ENCODE measurements at places on chromosomes 13 and 19. TPM values are rescaled to one million over a fixed set of nuclear protein-coding genes. Genes with fewer than 3 reads are reported as not detected.
A peak's percentile ranks its signal among the peaks of the same experiment; 100 is the strongest.

EFNA2 gene
- total RNA-seq = not detected

SBSN gene
- not detected for total RNA-seq

CNN1 gene
- total RNA-seq = not detected

PRKD2 gene
- 76.0 TPM for total RNA-seq

FAM216B gene
- not detected for total RNA-seq

RNF17 gene
- total RNA-seq = 0.47 TPM

DNA sequence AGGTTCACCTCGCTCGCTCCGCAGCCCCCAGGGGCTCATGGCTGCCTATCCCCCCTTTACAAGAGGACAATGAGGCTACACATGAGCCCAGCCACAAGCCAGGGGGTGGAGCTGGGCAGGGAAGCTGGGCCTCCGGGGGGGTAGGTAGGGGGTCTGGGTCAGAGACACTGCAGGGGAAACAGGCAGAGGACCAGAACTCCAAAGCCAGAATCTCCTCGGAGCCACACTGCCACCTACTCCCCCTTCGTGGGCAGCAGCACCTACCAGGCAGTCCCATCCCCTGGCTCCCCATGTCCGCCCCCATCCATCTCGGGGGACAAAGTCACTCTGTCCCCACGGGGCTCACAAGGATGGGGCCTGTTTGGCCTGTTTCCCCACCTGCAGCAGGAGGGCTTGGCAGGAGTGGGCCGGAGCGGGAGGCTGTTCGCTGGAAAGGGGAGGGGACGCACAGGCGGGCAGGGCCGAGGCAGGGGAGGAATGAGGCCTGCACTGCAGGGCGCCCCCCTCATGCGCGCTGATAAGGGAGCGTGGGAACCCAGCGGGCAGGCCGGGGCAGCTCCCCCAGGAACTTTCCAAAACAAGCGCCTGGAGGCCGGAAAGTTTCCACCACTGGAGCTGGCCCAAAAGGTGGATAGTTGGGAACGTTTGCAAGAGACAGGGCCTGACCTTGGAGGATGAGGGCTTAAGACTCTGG, 545 bp upstream of the ISYNA1 start:
- no peaks in the 10 kb centered on the region for H3K27me3 ChIP-seq
- no peak for DNase-seq
- H3K27ac ChIP-seq = no peak overlapping the region
- peaks cover 17% of the 10 kb centered on the region for H3K36me3 ChIP-seq
- no peak overlapping the region for H3K4me3 ChIP-seq
- peaks cover 25% of the 10 kb centered on the region for H3K4me1 ChIP-seq

GRCh38 chr13:37492075-37492474, 106.5 kb downstream of the POSTN start:
- H3K36me3 ChIP-seq = no peaks in the 10 kb centered on the region
- H3K4me3 ChIP-seq = no peak overlapping the region
- H3K27ac ChIP-seq = no peak overlapping the region
- H3K27me3 ChIP-seq = no peaks in the 10 kb centered on the region

GRCh38 chr13:32048816-32049215, 17.2 kb downstream of the FRY start:
- H3K36me3 ChIP-seq = peaks cover 2% of the 10 kb centered on the region
- H3K4me3 ChIP-seq = no peak overlapping the region
- H3K27ac ChIP-seq = peak overlapping the region; percentile 0

DNA sequence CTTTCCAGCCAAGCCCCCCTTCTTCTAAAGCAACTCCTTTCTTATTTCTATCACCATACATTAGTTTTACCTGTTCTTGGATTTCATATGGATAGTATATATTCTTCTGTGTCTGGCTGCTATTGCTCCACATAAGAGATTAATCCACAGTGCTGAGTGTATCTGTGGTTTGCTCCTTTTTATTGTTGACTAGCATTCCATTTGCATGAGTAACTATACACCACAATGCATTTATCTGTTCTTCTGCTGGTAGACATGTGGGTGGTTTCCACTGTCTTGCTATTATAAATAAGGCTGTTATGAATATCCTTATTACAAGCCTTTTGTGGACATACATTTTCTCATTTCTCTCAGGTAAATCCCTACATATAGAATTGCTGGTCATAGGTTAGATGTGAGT, 138.2 kb downstream of the SLC7A1 start:
- peaks cover 19% of the 10 kb centered on the region for H3K27me3 ChIP-seq
- H3K4me3 ChIP-seq = no peak overlapping the region
- no peaks in the 10 kb centered on the region for H3K4me1 ChIP-seq
- H3K27ac ChIP-seq = no peak overlapping the region

DNA sequence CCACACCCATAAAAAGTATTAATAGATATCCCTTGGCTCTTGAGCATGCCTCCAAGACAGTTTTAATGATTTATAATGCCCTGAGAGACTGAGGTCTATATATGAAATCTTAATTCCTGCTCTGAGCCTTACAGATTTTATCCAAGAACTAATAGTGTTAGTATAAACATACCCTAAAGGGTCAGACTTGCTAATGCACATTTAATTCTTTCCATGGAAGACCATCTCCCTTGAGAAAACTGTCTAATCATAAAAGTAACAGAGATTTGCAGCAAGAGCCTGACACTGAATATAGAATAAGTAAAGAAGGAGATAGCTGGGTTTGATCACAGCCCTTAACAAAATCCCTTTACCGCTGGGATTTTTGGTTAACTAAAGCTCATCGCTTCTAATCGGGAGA, 650.8 kb upstream of the KLF12 start:
- no peak for DNase-seq
- H3K4me1 ChIP-seq = no peaks in the 10 kb centered on the region
- no peak overlapping the region for H3K4me3 ChIP-seq

DNA sequence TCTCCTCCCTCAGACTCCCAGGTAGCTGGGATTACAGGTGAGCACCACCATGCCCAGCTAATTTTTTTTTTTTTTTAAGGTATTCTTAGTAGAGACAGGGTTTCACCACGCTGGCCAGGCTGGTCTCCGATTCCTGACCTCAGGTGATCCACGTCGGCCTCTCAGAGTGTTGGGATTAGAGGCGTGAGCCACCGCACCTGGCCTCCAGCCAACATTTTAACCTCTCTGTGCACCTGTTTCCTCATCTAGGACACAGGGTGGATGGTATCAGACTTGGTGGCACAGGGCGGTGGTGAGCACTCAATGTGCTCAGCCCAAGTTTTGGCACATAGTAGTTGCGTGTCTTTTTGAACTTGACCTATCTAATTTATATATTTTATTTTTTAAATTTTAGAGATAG, 12.5 kb downstream of the APBA3 start:
- H3K4me3 ChIP-seq = no peak overlapping the region
- H3K4me1 ChIP-seq = no peaks in the 10 kb centered on the region
- H3K27ac ChIP-seq = no peak overlapping the region
- H3K27me3 ChIP-seq = no peaks in the 10 kb centered on the region
- DNase-seq = no peak
- peaks cover 19% of the 10 kb centered on the region for H3K36me3 ChIP-seq

GRCh38 chr19:12752056-12752781, 628 bp downstream of the BEST2 start:
- H3K36me3 ChIP-seq = peaks cover 12% of the 10 kb centered on the region
- peaks cover 3% of the 10 kb centered on the region for H3K4me1 ChIP-seq
- no peak overlapping the region for H3K27ac ChIP-seq

DNA sequence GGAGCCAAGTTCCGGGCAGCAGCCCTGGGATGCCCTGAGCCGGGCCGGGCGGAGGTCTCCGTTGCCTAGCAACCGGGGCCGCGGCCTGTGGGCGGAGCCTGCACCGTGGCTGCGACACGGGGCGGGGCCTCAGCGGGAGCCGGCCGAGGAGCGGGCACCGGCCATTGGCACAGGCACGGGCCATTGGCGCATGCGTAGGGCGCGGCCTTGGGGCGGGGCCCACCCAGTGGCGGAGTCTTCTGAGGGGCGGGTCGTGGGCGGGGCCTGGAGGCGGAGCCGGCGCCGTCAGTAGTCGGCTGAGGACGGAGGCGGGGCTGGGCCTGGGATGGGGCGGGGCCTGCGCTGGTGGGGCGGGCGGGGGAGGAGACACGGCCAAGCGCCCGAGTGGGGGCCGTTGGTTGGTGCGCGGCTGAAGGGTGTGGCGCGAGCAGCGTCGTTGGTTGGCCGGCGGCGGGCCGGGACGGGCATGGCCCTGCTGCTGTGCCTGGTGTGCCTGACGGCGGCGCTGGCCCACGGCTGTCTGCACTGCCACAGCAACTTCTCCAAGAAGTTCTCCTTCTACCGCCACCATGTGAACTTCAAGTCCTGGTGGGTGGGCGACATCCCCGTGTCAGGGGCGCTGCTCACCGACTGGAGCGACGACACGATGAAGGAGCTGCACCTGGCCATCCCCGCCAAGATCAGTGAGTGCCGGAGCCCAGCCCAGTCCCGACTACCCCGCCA, at the start of gene IZUMO4:
IZUMO4 (plus strand) TSS at position 436 of the 723 bp plus-strand sequence; CDS start at position 467, 31 bp downstream.
- peaks cover 27% of the 10 kb centered on the region for H3K36me3 ChIP-seq
- peak within 1 kb of the TSS; percentile 94 for H3K27ac ChIP-seq
- H3K4me3 ChIP-seq = peak within 1 kb of the TSS; percentile 98

DNA sequence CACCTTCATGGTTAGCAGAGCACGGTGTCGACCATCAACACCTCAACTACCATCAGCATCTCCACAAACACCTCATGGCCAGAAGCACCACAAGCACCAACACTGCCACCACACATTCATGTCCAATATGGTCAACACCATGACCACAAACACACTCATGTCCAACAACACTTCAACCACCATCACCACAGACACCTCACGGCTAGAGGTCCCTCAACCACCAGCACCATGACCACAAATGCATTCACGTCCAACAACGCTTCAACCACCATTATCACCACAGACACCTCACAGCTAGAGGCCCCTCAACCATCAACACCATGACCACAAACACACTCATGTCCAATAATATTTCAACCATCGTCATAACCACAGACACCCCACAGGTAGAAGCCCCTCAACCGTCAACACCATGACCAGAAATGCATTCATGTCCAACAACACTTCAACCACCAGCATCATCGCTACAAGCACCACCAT, 10.2 kb downstream of the TRAPPC5 start:
- no peaks in the 10 kb centered on the region for H3K4me1 ChIP-seq
- H3K4me3 ChIP-seq = no peak overlapping the region
- H3K36me3 ChIP-seq = no peaks in the 10 kb centered on the region
- H3K27ac ChIP-seq = no peak overlapping the region

GRCh38 chr19:56507446-56508289, at the start of gene ZNF471:
Gene ZNF471, plus strand, starts transcription at chr19:56507855. Its CDS starts 3,717 bp downstream, at chr19:56511572.
- peaks cover 2% of the 10 kb centered on the region for H3K27me3 ChIP-seq
- peaks cover 5% of the 10 kb centered on the region for H3K4me1 ChIP-seq
- peaks cover 18% of the 10 kb centered on the region for H3K36me3 ChIP-seq
- peak; percentile 96 for DNase-seq
- peak within 1 kb of the TSS; percentile 12 for H3K27ac ChIP-seq
- no peak within 1 kb of the TSS for H3K4me3 ChIP-seq

- H3K27me3 ChIP-seq = no peaks in the 10 kb centered on the region
- H3K27ac ChIP-seq = no peak overlapping the region
- H3K4me1 ChIP-seq = peaks cover 53% of the 10 kb centered on the region
- peaks cover 19% of the 10 kb centered on the region for H3K36me3 ChIP-seq
- DNase-seq = no peak
Measured at GRCh38 chr19:51361239-51361638, 4.9 kb downstream of the ETFB start.

- peak overlapping the region; percentile 10 for H3K27ac ChIP-seq
- H3K4me3 ChIP-seq = no peak overlapping the region
- DNase-seq = no peak
- H3K27me3 ChIP-seq = no peaks in the 10 kb centered on the region
Measured at GRCh38 chr13:74067818-74068217, 66.4 kb downstream of the KLF12 start.

DNA sequence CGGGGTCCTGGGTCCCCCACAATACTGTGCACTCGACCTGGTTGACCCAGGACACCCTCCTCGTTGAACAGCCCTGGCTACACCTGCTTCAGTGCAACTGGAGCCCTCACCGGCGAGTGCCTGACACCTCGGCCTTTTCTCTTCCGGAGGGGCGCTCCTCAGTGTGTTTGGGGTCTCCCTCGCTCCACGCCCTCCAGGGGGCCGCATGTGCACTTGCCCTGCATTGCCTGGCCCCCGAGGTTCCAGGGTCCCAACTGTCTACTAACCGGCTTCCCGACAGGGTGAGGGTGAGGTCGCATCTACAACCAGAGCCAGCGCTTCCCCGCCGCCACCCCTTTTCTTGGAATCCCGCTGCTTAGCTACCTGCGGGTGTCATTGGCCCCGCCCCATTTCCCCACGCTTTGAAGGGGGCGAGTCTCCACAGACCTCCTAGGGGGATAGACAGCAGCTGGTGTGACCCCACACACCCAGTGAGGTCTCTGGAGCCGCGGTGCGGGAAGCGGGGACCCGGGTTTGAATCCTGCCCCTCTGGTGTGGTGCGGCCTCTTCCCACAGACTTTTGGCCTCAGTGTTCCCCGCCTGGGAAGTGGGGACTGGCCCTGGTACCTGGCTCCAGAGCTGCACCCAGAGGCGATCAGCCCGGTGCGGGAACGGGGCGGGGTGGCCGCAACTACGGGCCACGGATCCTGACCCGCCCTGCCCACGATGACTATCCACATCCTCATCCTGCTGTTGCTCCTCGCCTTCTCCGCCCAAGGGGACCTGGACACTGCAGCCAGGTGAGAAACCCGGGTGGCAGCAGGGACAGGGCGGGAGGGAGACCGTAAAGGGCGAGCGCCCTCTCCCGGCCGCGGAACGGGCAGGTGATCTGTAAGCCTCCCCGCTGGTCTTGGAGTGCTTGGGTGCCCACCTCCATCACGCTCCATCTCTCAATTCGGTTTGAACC, at the start of gene ADM5:
ADM5 (plus strand) TSS at position 462 of the 946 bp plus-strand sequence; CDS start at position 706, 244 bp downstream.
- peak within 1 kb of the TSS; percentile 62 for H3K4me3 ChIP-seq
- H3K36me3 ChIP-seq = peaks cover 28% of the 10 kb centered on the region
- peak; percentile 74 for DNase-seq

- no peak for DNase-seq
- H3K27me3 ChIP-seq = no peaks in the 10 kb centered on the region
- H3K36me3 ChIP-seq = no peaks in the 10 kb centered on the region
- H3K27ac ChIP-seq = no peak overlapping the region
- H3K4me3 ChIP-seq = no peak overlapping the region
- H3K4me1 ChIP-seq = no peaks in the 10 kb centered on the region
Measured at GRCh38 chr13:71524613-71525304, 342.2 kb downstream of the DACH1 start.
